Spleen (tissue), 13 donors: ENCODE measurements at places on chromosomes 4 and X. TPM values are rescaled to one million over a fixed set of nuclear protein-coding genes. Genes with fewer than 3 reads are reported as not detected.

RHOXF1 gene
- polyA plus RNA-seq = 1.3 TPM

PCDH10 gene
- polyA plus RNA-seq = 0.19 TPM

DOCK11 gene
- 32.8 TPM for polyA plus RNA-seq

DNA sequence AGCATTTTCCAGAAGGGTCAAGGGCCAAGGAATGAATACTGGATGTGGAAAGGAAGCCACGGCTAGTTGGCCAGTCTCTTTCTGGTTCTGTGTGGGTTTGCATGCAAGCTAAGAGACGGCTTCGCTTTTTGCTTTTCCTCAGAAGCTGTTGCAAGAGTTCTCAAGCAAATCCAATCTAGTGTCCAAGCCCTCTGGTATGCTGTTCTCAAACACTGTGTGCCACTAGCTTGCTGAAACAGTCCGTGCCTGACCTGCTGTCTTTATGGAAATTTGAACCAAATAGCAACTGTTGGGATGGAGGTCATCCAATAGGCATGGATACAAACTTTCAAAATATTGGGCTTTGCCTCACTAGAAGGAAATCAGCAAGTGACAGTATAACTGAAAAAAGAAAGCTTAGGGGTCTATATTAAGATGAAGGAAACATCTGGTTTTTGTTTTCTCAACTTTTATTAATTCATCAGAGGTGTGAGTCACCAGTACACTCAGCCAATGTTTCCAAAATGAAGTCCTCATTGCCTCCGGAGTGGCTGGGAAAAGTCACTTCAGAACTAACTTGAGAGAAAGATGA is 70.5 kb downstream of the SLC9A6 start:
- no peak for DNase-seq

DNA sequence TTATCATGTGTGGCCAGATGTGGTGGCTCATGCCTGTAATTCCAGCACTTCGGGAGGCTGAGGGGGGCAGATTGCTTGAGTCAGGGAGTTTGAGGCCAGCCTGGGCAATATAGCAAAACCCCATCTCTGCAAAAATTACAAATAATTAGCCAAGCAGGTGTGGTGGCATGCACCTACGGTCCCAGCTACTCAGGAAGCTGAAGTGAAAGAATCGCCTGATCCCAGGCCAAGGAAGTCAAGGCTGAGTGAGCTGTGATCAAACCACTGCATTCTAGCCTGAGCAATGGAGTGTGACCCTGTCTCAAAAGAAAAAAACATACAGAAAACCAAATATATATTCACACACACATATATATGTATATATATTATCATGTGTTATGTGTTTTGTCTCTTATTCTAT is 15.0 kb downstream of the APELA start:
- no peak for DNase-seq

DNA sequence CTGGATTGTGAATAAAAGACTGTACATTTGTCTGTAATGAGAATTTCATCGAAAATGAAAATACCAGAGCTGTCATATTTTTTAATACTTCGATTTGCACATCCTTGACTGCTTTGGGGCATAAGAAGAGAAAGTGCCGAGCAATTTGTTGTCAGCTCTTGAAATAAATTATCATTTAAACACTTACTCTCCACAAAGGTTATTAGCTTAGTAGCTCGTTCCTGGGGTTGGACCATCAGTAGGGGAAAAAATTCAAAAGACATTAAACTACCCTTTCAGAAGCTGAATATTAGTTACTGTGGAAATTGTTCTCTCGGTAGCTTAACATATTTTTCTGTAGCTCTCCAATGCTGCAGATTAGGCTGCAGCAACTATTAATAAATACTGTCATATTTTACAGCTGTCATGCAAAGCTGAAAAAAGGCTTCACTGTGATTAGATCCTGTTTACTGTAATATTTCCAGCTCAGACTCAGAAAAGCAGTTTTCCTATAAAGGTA is 76.9 kb downstream of the GRIA3 start:
- no peak for DNase-seq
